Activated CD4-positive, alpha-beta T cell treated with anti-CD3 and anti-CD28 coated beads for 36 hours (primary cell): ENCODE measurements at places on chromosomes 1 and 21.
A peak's percentile ranks its signal among the peaks of the same experiment; 100 is the strongest.

GRCh38 chr1:156073740-156074139, 8.5 kb downstream of the MEX3A start:
- DNase-seq: no peak

DNA sequence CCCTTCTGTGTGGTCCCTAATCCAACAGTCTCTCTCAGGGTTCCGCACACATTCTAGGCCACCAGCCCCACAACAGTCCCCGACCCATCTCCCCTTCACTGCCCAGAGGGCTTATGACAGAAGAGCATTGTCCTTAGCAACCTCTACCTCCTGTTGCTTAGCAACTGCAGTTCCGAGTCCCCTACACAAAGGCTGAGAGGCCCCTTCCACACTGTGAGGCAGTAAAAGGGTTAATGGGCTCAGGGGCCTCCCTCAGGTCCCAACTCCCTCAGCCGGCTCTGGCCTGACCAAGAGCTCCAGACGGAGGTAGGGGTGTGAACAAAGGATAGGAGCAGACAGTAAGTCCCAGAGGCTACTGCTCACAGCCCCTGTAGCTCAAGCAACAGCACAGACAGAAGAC, 4.3 kb downstream of the IGSF9 start:
- DNase-seq: no peak

DNA sequence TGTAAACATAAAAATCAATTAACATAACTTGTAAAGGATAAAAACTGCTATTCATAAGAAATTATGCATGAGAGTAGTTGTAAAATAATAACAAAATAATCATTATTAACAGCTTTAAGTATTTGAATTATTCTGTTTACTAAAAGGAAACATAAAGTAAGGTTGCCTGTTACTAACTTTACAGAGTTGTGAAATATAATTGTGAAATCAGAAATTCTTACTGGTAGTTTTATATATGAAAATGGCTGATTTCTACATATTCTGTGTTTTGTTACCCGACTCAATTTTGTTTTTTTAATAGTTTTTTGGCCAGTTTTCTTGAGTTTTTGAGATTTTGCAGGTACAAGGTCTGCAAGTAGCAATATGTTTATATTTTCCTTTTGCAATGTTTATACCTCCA, 27.8 kb downstream of the FNBP1L start:
- no peak for DNase-seq

DNA sequence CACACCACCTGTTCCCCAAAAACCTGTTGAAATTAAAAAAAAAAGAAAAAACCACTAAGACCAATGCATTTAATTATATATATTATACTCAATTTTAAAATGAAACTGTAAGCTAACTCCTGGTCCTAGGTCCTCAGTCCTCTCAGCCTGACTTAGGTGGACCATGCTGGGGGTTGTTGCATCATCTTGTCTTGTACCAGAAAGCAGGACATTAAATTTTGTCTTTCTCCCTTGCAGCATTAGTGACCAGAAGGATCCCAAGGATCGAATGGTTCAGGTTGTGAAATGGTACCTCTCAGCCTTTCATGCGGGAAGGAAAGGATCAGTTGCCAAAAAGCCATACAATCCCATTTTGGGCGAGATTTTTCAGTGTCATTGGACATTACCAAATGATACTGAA, 97.6 kb downstream of the NRDC start:
- no peak for DNase-seq

DNA sequence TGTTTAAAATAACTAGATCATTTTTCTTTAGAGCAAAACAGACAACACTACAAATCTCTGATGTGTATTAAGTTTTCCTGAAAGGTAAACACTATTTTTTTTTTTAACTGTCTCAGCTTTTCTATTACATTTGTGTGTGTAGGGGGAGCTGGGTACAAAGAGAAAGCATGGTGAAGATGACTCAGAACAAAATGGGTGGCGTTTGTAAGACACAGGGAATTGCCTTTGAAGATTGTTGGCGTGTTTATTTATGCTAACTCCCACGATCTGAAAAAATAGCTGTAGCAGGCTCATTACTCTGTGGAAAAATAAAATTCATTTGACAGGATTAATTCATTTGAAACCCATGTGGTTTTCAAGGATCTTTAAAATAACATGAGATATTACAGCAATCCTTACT, 285.1 kb downstream of the RYR2 start:
- DNase-seq: no peak

DNA sequence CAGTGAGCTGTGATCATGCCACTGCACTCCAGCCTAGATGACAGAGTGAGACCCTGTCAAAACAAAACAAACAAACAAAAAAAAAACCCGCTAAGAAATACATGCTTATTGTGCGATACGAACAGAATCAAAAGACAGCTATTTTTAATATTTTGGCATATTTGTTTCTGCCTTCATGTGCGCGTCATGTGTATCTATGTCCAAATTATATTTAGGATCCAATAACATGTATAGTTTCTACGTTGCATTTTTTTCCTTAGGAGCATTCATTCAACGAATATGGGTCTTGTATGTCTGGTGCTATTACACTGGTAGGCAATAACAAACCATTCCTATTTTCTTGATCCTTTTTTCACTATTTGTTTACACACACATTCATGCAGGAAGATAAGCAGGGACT, 1.8 kb downstream of the CD46 start:
- no peak for DNase-seq

DNA sequence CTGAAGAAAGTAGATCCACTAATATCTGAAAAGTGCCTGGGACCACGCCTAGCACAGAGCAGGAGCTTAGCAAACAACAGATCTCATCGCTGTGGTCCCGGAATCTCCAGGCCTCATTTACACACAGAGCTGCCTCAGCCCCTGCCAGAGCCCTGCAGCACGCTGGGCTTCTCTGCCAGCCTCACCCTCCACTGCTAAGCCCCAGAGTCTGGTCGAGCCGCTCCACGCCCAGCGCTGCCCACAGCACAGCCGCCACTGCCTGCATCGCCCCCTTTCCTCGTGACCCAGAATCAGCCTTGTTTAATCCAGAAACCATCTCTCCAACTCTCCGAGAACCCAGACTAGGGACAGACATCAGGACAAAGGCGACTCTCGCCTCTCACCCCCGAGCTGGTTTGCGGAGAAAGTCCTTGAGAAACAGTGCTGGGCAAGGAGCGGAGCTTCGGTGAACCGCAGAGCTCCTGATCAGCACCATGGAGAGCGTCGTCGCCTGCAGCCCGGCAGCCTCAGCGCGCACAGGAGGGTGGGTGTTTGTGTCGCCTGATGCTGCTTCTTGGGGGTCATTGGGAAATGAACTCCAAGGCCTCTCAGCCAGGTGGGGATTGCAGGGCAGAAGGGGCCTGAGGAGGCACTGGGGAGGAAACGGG, 145.1 kb downstream of the NPHP4 start:
- DNase-seq: peak; percentile 33

- peak; percentile 79 for DNase-seq
These were observed 11.6 kb downstream of the TINAGL1 start for GRCh38 chr1:31587720-31588423.

GRCh38 chr1:169572187-169572586, 14.1 kb downstream of the F5 start:
- DNase-seq: no peak

- no peak for DNase-seq
These were observed 26.8 kb downstream of the SESN2 start for GRCh38 chr1:28286111-28286510.

DNA sequence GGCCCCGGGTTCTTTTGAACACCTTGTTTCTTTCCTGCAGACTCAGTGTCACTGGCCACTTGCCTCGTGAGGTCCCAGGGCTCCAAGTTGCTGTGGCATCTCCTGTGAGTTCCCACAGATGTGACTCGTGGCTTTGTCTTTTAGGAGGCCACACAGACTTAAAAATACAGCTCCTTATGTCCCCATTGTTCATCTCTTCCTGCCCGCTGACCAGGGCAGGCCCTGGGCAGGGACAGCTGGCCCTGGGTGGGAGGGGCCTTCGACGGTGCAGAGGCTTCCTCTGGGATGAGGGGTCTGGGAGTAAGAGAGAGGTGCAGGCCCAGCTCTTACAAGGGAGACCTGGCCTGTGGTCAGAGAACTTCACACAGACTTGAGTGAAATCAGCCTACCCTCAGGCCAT, 15.6 kb downstream of the LDLRAP1 start:
- DNase-seq: no peak

DNA sequence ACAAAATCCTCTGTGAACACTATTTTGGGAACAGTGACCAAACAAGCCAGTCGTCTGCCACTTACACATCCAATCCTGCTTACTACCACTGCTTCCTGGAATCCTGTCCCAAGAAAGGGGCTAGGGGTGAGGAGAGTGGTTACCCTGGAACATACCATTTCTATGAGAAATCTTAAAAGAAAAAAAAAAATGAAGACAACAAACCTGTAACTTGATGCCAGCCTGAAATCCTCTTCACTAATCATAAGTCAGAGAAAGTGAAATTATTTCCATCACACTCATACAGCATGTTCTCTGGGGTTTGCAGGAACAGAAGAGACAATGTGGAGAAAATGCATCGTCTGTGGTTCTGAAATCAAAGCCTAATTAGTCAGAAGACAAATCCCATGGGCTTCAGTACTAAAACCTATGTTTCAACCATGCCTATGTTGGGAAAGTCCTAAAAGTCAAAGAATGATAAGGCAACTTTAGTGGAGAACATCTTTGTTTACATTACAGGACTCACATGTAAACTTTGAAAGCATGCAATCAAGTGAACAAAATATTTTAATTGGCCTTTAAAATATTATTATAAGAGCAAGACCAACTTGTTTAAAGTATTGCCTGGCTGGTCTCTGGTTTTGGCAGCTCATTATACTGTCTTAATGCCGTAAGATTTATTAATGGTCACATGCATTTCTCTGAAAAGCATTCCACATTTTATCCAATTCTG, 220.7 kb downstream of the LTN1 start:
- no peak for DNase-seq

DNA sequence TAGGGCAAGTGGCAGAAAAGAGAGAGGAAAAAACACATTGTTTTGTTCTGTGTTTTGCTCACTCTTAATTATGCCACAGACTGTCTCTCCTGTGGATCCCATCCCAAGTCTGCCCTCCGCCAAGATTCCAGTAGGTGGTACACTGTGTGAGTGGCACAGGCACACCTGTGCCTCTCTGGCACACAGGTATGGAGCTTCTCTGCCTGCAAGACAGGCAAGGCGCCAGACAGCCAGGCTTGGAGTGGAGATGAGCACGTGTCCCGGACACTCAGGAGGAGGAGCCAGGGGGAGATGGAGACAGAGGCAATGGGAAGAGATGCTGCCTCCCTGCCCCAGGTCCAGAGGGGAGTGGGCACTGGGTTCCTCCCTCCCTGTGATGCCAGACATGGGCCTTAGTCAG, 6.5 kb upstream of the GRIK3 start:
- DNase-seq: no peak

- DNase-seq: no peak
These were observed 93.8 kb downstream of the DMRTA2 start for GRCh38 chr1:50329332-50329932.

- no peak for DNase-seq
These were observed 466 bp downstream of the PEX10 start for GRCh38 chr1:2411801-2412394.

- no peak for DNase-seq
These were observed 55.7 kb downstream of the XCL2 start for GRCh38 chr1:168488138-168488537.

DNA sequence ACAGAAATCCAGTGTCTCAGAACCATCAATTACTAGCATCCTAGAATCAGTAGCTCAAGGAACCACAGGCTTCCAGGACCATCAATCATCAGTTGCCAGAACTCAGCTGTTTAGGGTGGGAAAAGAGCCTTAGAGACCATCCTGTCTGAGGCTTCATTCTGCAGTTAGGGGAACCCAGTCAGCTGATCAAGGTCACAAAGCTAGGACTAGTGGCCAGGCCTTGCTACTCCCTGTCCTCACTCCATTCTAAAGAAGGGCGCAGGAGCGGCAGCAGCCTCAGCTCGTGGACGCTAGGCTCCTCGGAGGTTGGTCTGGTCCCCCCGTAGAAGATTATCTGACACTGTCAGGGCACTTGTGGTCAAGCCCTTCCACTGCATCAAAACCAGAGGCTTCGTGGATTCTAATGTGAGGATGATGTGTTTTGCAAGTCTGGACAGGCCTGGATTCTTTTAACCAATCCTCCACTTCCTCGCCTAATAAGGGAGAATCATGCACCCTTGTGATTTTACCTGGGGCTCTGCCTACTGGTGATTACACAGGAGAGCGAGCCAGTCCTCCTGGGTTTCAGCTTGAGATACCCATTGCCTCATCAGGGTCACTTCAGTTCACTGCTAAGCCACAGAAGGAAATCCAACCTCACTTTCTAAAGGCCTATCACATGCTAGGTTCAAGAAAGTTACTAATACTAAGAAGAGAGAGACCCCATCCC, 41.7 kb upstream of the IFFO2 start:
- DNase-seq: no peak

DNA sequence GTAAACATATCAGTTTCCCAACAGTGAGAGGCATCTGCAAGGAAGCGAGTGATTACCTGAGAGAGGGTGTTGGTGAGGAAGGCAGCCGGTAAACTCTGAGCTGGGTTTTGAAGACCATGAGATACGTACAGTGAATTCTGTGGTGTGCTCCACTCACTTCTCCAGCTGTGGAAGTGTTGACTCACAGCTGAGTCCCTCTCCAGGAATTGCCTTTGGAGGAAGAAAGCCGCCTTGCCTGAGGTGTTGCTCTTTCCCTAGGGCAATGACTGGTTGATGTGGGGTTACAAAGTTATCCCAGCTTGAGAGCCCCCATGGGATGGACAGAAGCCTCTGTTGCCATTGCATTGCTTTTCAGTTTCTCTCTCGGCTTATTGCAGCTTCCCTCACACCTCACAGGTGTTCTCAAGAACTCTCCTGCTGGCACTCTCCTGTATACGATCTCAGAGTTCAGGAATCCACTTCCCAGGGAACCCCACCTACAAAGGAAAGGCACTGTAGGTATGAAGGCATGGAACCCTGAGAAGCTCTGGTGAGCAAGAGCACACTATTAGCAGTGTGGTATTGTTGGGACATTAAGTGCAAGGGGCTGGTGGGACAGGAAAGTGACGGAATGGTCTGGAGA, 10.8 kb downstream of the NHLH1 start:
- no peak for DNase-seq

- DNase-seq: no peak
These were observed 78.0 kb upstream of the RNPC3 start for GRCh38 chr1:103447471-103447870.
